Right ventricle myocardium superior (tissue), 1 donor: ENCODE measurements at places on chromosomes 4 and X. TPM values are rescaled to one million over a fixed set of nuclear protein-coding genes. Genes with fewer than 3 reads are reported as not detected.

GRCh38 chrX:100946299-100946927 lies 17.7 kb upstream of the XKRX start:
- DNase-seq: no peak

- DNase-seq: no peak
Observed at GRCh38 chrX:134734466-134734952, 76.2 kb upstream of the PLAC1 start.

- DNase-seq: no peak
Observed at GRCh38 chrX:110168585-110168984, 149.3 kb downstream of the AMMECR1 start.

DNA sequence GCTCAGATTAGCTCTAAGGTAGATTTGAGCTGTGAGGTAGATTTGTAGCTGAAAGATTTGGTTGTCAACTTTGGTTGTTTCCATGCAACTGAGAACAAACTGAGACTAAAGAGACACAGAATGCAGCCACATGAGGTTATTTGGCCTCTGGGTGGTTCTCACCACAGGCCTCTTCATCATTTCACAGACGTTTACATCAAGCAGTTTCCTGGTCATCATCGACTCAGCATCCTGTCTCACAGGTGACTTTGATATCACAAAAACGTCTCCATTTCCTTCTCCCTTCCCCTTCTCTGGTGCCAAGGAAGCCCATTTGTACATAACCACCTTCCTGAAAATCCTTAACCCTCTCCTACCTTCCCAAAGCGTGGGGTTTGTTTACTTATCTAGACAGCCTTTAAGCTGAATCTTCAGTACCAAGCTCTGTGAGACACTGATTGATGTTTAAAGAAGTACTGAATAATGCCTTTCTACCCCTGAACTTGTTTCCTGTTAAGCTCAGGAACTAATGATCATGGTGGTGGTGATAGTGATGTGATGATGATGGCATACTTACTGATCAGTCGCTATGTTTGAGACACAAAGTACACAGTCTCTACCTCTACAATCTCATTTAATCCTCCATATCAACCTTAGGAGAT lies 81.9 kb downstream of the FAM114A1 start:
- DNase-seq: no peak

DNA sequence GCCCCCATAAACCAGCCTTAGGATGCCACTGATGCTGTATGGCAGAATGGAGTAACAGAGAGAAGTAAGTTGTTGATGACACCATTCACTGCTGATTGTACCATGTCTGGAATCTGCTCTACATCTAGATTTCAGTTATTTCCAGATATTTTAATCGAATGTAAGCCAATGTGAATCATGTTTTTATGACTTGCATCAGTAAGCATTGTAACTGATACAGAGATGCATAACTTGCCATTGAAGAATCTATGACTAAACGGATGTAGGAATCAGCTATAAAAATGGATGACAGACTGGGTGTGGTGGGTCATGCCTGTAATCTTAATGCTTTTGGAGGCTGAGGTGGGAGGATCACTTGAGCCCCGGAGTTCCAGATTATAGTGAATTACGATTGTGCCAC lies 161.0 kb upstream of the GATB start:
- no peak for DNase-seq

GRCh38 chr4:60088807-60089486 lies 1111.2 kb upstream of the ADGRL3 start:
- no peak for DNase-seq

DNA sequence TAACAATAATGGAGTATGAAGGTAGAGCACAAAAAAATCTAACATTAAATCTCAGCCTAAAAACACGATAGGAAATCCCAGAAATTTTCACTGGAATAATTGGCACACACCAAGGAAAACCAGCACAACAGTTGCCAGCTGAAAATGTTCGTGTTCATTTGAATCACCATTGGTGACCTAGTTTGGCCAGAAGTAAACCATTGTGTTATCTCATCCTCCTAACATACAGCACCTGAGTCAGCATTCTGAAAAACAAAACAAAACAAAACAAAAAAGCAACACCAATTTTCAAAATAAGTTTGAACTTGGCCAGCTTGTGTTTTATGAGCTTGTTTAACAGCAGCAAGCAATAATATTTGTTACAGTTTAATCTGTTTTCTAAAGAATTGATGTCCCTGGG lies 41.1 kb downstream of the UCHL1 start:
- no peak for DNase-seq

DNA sequence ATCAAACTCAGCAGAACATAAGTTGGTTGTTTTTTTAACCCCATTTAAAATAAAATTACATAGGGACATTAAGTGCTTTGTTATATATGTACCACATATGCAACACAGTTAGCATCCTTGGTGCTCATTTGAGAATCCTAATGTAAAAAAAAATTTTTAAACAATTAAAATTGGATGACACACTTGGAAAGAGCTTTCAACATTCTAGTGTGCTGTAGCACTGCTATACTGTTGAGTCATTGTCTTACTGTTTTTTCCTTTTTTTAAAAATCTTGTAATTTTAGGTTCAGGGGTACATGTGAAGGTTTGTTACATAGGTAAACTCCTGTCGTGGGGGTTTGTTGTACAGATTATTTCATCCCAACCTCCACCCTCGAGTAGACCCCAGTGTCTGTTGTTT lies 12.8 kb downstream of the THAP9 start:
- no peak for DNase-seq

GRCh38 chr4:134132086-134132783 lies 69.4 kb downstream of the PABPC4L start:
- DNase-seq: no peak

GRCh38 chr4:113276464-113277170 lies 227.2 kb downstream of the ANK2 start:
- no peak for DNase-seq

- DNase-seq: no peak
Observed at GRCh38 chr4:99264927-99265326, 25.9 kb downstream of the ADH1A start.

DNA sequence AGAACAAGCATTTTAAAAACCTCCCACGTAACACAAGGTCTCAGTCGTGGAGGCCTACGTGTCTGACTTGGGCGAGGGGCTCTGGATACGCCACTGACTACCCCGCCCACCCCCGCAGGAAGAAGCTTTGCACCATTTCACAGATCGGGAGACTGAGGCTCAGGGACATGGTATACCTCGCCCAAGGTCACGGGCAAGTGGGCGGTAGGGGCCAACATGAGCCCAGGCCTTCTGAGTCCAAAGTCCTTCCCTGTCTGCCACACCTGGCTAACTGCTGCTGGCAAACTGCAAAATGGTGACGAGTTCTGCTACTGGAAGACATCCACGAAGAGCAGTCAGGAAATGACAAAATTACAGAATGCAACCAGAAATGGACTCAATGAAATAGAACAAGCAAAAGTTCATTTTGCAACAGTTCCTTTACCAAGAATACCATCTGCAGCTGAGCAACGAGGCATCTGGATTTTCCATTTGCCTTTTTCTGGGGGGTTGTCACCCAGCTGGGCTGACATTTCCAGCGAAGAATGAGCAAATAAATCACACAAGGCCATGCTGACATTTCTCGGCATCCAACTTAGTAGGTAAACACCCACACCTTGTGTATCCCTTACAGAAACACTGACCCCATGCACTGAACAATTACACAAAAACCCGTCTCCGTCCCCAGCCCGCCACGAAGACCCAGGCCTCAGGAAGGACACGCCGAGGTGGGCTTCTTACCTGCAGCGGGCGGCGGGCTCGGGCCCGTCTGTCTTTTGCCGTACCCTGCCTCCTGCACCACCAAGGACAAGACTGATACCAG lies 70.2 kb upstream of the AFAP1 start:
- DNase-seq: no peak

- no peak for DNase-seq
Observed at GRCh38 chr4:8473198-8473919, 32.8 kb downstream of the TRMT44 start.

DNA sequence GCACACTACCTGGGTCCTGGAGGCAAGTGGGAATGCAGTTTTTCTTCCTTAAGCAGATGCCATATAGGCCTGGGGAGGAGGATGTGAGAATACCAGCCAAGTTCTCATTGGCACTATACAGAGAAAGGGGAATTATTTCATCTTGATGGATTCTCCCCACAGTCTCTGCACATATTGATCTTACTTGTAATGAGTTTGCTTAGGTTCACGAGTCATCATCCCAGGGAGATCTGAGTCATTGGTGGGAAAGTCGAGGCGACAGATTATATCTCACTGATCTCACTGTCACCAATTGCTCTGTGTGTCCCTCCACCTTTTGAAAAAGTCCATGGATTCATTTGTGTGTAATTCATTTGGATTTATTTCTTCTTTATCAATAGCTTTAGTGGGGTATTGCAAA lies 156.8 kb downstream of the AR start:
- no peak for DNase-seq

DNA sequence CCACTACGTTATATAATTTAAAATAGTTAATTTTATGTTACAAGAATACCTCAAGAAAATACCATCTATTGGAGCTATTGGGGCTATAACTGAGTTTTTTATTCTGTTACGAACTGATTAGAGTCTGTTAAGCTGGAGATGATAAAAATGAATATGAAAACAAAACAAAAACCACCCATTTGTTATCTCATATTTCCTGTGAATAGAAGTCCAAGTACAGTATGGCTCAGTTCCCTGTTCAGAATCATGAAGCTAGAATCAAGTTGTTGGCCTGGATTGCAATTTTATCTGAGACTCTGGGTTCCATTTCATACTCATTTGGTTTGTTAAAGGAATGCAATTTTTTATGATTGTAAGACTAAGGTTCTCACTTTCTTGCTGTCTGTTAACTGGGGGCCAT lies 319.1 kb upstream of the PCDH18 start:
- no peak for DNase-seq

DNA sequence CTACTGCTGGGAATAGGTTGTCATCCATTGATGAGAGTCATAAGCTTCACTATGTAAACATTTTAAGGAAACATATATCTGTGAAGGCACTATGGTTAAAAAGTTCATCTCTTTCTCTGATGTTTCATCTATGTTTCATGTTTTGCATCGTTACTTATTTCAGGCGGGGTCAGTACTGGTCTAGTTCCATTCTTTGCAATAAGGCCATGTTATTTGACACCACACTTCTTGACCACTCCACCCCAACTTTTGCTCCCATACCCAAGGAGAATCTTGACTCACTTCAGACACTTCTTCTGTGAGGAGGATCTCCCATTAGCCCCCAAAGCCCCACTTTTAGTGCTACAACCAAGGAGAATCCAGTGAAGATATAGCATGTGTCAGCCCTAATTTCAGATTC lies 119.4 kb downstream of the GRIA3 start:
- DNase-seq: no peak

- no peak for DNase-seq
Observed at GRCh38 chr4:178556796-178557195, 1114.6 kb upstream of the AGA start.

GRCh38 chr4:101114936-101115372 lies 232.4 kb downstream of the PPP3CA start:
- DNase-seq: no peak

PDGFRA gene
- 29.8 TPM for total RNA-seq

ZAR1 gene
- not detected for total RNA-seq

IGBP1 gene
- total RNA-seq: 52.7 TPM

RTL3 gene
- 0.08 TPM for total RNA-seq

ABCG2 gene
- total RNA-seq: 0.75 TPM

ADGRG2 gene
- 0.78 TPM for total RNA-seq

IL21 gene
- not detected for total RNA-seq

KLHL2 gene
- total RNA-seq: 7.3 TPM

UGT8 gene
- total RNA-seq: 0.05 TPM

CTSO gene
- 6.2 TPM for total RNA-seq

S100G gene
- not detected for total RNA-seq

XKRX gene
- not detected for total RNA-seq
